ENCODE measurements at places on chromosomes 1 and 21.

DNA sequence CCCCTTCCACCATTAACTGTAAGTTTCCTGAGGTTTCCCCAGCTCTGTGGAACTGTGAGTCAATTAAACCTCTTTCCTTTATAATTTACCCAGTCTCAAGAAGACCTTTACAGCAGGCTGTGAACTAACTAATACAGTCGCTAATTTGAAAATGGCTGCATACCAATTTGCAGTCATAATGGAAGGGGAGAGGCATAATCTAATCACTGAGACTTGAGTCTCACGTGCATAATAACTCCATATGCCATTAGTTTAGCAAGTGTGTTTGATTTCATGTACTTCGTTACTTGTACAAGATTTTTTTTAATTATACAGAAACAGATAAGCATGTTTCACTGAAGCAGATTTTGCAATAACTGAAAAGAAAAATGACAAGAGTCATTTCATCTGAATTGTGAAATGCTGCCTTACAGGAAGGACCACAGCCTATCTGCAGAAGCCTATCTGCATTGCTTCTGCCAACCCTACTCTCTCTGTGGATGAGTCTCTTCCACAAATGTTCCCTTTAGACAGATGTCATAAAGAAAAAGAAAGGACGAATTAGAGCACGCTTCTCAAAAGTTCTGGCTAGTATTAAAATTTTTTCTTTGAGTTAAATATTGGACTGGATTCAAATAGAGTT lies 99.1 kb downstream of the PTGER3 start:
- DNase-seq: no peak

DNA sequence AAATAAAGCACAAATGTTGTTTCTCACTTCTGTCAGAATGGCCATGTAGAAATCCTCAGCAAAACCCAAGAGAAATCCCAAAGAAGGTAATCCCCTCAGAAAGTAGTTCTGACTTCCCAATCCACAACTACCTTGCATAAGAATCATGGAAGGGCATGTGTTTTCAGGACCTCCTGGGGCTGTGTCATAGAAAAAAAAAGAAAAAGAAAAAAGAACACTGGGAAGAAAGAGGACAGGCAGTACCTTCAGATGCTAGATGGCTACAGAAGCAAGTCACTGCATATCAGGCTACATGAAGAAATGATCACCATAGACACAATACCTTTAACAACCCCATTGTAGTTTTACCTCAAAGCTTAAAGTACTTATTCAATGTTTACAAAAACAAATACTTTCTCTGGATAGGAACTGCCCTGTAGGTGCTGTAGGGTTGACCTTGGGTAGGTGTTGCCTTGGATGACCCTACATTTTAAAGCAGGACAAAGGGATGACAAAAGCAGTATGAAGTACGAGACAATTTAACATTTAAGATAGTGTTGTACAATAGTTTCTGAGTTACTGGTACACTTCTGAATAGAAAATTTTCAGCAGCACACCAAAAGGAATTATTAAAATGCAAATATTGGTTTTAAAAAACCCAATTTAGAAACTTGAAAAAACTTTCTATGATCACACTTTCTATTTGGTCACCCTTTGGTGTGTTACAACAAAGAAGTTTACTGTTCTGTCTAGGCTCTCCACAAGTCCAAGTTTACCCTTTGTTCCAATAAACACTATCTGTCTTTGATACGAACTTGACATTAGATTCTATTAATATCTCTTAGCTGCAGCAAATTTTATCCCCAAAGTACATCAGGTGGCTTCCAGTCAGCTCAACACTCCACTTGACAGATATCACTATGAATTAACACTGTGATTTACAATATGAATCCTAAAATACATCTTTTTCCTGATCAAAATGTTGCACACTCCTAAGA lies 5.0 kb downstream of the TRIT1 start:
- no peak for DNase-seq

- DNase-seq: no peak
Measured at GRCh38 chr1:76568573-76569238, 298.6 kb upstream of the ST6GALNAC5 start.

DNA sequence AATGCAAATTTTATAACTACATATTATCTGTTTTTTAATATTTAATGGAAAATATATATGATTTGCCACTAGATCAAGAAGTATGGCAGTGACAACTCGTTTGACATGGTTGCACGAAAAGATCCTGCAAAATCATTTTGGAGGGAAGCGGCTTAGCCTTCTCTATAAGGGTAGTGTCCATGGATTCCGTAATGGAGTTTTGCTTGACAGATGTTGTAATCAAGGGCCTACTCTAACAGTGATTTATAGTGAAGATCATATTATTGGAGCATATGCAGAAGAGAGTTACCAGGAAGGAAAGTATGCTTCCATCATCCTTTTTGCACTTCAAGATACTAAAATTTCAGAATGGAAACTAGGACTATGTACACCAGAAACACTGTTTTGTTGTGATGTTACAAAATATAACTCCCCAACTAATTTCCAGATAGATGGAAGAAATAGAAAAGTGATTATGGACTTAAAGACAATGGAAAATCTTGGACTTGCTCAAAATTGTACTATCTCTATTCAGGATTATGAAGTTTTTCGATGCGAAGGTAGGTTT lies 556 bp downstream of the IFI44 start:
- no peak for DNase-seq

- peak; percentile 59 for DNase-seq
Measured at GRCh38 chr1:12518931-12519692, 98.9 kb downstream of the DHRS3 start.

DNA sequence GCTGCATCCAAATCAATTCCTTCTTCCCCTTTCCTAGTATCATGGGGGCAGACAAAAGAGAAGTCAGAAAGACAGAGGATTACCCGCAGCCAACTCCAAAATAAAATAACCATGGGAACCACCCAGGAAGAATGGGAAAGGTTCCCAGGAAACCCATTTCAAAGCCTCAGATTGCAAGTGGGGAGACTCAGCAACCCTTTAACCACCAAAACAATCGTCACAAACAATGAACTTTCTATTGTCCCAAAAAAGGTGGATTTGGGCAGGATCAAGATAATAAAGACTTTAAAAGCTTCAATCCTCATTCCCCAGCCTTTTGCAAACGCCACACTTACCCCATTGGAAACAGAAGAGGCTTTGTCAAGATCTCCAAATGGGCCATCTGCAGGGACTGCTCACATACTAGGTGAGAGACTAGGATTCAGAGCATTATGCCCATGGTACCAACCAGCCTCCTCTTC lies 5.1 kb downstream of the TIAM1 start:
- no peak for DNase-seq

- DNase-seq: peak; percentile 68
Measured at GRCh38 chr1:117656202-117656641, 50.4 kb downstream of the TENT5C start.

DNA sequence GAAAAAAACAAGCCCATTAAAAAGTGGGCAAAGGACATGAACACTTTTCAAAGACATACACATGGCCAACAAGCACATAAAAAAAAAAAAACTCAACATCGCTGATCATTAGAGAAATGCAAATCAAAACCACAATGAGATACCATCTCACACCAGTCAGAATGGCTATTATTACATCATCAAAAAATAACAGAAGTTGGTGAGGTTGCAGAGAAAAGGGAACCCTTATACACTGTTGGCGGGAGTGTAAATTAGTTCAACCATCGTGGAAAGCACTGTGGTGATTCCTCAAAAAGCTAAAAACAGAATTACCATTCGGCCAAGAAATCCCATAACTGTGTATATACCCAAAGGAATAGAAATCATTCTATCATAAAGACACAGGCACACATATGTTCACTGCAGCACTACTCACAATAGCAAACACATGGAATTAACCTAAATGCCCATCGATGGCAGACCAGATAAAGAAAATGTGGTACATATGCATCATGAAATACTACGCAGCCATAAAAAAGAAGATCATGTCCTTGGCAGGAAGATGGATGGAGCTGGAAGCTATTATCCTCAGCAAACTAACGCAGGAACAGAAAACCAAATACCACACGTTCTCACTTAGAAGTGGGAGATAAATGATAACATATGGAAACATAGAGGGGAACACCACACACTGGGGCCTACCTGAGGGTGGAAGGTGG lies 70.1 kb downstream of the INTS7 start:
- no peak for DNase-seq

DNA sequence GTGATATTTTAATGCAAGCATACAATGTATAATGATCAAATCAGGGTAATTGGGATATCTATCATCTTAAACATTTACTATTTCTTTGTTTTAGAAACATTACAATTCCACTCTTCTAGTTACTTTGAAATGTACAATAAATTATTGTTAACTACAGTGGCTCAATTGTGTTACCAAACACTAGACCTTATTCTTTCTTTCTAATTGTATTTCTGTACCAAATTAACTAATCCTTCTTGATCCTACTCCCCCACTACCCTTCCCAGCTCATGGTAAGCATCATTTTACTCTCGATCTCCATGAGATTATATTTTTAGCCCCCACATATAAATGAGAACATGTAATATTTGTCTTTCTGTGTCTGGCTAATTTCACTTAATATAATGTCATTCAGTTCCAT lies 95.0 kb upstream of the MROH9 start:
- no peak for DNase-seq

DNA sequence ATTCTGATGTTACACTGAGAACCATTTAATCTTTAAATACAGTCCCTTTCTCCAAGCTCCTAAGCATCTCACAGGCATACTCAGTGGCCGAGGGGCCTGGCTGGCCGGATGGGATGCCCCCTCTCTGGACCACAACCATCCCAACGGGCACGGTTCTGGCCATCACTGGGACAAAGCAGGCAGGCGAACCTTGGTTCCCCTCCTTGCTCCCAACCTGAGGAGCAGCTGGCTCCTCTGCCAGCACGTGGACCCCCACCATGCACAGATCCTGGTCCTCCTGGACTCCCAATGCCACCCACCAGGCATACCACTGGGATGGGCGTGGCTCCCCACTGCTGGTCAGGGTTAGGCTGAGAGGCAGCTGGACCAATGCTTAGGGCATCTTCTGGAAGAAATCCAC lies 19.8 kb upstream of the PRDM16 start:
- DNase-seq: no peak

- no peak for DNase-seq
Measured at GRCh38 chr1:200437556-200438203, 27.8 kb upstream of the ZNF281 start.

DNA sequence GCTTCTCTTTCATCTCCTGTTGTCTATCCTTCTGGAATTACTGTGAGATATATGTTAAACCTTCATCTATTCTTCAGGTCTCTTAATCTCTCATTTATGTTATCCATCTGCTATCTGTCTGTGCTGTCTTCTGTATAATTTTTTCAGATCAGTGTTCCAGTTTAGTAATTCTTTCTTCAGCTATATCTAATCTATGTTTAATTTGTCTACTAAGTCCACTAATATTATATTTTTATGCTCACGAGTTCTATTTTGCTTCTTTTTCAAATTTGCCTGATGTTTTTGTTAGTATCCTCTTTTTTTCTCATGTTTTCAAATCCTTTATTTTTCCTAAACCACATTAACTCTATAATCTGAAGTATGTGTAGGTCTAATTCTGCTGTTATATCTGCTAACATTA lies 34.6 kb upstream of the PLEKHO1 start:
- DNase-seq: no peak

GRCh38 chr1:54135436-54136120 lies 17.2 kb downstream of the CDCP2 start:
- DNase-seq: no peak

DNA sequence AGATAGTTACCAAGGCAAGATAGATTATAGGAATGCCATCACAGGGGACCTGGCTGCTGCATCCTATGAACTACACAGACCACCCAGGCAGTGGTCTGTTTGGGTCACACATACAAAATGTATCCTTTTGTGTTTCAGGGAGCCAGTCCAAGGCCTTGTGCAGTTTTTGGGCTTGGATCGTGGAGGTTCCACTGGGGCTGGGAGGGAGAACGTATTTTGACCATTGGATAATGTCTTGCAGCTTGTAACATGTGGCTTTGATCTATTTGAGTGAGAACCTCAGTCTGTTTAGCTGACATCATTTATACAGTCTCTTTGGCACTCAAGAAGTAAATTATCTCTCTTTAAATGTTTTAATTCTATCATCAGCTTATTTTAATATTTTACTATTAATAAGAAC lies 147.3 kb downstream of the DUSP10 start:
- no peak for DNase-seq

GRCh38 chr1:85343612-85344255 lies 67.3 kb upstream of the BCL10 start:
- no peak for DNase-seq

GRCh38 chr1:102751111-102751510 lies 357.2 kb downstream of the COL11A1 start:
- no peak for DNase-seq

DNA sequence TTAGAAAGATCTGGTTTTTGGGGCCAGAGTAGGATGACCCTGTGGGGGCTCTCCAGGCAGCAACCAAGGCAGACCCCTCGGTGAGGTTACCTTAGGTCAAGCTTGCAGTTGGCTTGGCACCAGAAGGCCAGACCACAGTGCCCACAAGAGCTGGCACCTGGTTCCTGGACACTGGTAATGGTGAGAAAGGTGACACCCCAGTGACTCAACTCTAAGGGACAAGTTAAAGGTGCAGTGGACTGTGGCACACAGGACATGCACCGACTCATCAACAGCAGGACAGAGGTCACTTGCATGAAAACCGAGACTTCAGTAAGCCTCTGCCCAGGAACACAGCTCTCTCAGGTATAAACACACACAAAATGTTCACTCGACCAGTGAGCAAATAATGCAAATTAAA lies 6.7 kb downstream of the LRRC38 start:
- DNase-seq: no peak

DNA sequence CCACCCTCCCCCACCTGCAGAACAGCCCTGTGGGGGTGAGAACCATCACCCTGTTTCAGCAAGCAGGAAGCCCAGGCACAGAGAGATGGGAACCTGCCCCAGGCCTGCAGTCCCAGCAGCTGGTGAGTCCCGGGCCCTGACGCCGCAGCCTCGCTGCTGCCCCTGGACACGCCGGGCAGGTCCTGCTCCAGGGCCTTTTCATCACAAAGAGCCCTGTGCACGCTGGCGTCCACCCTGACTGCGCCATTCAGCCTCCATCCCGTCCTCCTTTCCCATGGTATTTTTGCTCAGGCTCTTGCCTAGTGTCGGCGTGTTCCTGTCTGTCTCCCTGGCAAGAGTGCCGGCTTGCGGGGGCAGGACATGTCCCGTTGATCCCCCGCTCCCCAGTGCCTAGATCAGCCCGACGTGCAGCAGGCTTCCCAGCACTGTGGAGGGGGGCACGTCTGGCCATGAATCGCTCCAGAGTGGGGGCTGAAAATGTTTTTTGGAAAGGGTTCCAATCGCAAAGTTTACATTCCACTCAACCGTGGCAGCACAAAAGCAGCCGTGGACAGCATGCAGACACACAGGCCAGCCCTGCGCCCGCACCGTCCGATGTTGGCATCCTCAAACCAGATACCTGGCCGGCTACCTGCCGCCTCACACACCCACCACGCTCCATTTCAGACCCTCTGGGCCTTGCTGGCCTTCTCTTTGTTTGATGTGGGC lies 6.3 kb upstream of the TTC34 start:
- no peak for DNase-seq

Measured in activated T-cell treated with anti-CD3 and anti-CD28 coated beads for 48 hours (primary cell).